Stimulated activated CD8-positive, alpha-beta memory T cell treated with anti-CD3 and anti-CD28 coated beads, Interleukin-4, amount 100 ng/mL, for 1 hour (primary cell): ENCODE measurements at places on chromosomes 6 and 20.
A peak's percentile ranks its signal among the peaks of the same experiment; 100 is the strongest.

DNA sequence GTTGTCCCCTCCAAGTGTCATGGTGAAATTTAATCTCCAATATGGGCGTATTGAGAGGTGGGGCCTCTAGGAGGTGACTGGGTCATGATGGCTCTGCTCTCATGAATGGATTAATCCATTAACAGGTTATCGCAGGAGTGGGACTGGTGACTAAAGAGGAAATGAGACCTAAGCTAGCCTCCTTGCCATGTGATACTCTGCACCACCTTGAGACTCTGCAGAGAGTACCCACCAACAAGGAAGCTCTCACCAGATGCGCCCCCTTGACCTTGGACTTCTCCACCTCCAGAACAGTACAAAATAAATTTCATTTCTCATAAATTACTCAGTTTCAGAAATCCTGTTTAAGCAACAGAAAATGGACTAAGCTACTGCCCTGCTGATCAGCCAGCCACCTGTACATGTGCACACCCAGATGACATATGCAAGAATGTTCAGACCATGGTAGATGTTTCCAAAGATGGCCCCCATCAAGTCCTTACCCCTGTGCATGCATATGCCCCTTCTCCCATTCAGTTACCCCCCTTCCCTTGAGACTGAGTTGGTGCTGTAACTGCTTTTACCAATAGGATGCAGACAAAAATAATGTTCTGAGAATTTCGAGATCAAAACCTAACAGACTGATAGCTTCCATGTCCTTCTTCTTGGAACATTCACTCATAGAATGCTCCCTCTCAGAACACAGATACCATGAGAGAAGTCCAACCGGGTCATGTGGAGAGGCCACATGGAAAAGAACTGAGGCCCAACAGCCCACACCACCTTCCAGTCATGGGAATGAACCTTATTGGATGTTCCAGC lies 28.4 kb downstream of the MAP3K5 start:
- no peak for DNase-seq

GRCh38 chr6:28335040-28335563 lies 846 bp downstream of the ZSCAN31 start:
- DNase-seq = no peak

DNA sequence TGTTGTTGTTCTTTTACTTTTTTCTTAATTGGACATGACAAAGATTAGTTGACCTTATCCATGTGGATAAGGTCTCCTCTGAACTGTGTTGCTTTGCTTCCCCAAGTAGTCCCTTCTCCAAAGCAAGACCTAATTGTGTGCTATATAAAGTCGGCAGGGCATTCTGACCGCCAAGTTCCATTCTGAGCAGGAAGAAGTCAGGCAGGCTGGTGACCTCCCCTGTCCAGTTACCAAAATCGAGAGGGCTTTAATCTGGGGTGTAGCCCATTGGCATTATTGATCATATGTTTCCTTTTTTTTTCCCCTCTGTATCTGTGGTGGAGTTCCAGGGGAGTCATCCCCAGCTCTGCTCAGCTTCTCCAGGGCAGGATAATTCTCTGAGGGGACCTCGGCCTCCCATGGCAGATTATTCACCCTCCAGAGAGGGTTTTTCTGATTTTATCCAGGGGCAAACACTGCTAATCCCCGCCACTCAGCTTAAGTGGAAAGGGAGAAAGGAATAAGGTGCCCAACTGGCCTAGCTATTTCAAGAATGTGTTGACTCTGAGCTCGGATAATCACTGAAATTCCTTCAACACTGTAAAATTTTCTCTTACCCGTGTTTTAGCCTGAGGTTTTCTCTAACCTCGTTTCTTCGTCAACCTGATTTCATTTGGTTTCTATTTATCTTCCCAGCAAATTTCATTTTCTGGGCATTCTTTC lies 71.8 kb upstream of the L3MBTL3 start:
- DNase-seq = no peak

DNA sequence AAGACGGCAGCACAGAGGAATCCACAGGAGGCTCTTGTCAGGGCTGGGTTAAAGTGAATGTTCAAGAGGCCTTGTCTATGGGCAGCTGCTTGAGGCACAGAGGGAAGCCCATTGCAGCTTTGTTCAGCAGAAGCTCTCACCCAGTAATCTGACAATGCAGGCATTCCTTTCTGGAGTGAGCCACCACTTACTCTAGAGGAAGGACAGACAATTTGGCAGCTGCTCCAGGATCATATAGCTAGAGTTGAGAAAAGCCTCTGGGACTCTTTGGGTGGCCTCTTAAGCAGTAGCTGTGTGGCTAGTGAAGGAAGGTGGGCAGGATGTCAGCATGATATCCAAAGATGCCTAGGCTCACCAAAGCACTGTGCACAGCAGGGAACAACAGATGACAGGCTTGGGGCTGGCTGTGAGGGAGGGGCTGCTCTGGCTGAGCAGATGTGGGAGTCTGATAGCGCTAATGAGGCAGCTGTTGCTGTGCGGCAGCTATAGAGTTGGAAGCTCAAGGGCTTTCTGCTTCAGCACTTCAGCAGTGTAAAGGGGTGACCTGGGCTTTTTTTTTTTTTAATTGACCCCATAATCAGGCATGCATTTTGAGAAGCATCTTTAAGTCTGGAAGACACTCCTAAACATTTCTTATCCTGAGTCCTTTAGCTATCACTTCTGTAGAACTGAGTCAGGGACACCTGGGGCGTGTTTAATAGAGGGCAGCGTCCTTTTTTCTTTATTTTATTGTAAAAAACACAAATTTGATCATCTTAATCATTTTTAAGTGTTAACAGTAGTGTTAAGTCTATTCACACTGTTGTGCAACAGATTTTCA lies 27.2 kb downstream of the CMTR1 start:
- no peak for DNase-seq

GRCh38 chr6:79810871-79811270 lies 136.5 kb downstream of the ELOVL4 start:
- no peak for DNase-seq

GRCh38 chr6:3418496-3419060 lies 38.3 kb downstream of the SLC22A23 start:
- DNase-seq = no peak

DNA sequence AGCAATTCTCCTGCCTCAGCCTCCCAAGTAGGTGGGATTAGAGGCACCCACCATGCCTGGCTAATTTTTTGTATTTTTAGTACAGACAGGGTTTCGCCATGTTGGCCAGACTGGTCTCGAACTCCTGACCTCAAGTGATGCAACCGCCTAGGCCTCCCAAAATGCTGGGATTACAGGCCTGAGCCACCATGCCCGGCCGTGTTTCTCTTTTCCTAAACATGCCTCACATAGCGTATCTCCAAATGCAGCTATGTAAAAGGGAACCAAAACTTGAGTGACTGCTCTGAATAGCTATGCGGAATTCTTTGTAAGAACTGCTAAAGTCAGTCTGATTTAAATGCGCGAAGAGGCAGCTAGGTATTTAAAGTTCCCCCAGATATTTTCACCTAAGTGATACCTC lies 20.5 kb downstream of the BPIFA2 start:
- DNase-seq = no peak

GRCh38 chr6:15751721-15752350 lies 89.0 kb upstream of the DTNBP1 start:
- no peak for DNase-seq

GRCh38 chr6:21102201-21102600 lies 491.4 kb upstream of the SOX4 start:
- no peak for DNase-seq

DNA sequence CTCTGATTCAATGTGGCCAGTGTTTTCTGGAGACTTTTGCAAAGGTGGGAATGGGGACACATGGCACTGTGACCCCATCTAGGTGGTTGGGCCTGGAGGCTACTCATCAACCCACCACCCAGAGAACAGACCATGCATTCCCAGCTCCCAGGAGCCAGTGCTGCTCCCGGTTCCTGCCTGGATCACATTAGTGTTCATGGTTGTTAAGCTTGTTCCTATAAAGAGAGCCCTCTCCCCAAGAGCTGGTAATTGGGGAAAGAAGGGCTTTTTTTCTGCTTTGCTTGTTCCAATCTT lies 102.0 kb downstream of the PHACTR3 start:
- DNase-seq = no peak

DNA sequence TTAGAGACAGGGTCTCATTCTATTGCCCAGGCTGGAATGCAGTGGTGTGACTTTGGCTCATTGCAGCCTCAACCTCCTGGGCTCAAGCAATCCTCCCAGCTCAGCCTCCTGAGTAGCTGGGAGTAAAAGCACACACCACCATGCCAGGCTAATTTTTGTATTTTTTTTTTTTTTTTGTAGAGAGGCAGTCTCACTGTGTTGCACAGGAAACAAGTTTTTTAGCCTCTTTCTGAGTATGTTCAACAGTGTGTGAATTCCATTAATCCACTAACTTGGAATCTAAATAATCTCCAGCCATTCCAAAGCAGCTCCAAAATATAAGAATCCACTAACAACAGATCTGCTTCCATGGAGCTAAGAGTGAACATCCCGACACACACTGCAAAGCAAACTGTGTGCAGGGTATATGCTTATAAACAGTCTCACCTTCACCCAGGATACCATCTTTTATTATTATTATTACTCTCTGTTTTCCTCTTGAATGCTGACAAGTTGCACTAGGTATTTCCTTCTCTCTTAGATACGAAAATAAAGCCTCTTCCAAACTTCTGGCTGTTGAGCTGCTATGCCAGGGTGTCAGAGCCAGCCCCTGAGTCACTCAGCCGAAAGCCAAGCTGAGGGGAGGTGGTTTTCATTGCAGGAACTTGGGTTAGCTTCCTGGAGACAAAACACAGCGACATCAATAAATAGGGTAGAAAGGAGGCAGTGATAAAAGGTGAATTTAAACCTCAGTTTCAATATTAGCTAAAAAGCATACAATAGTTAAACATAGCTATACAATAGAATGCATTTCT lies 264.9 kb downstream of the HIVEP2 start:
- peak; percentile 6 for DNase-seq

- DNase-seq = peak; percentile 28
These were observed 1.7 kb downstream of the AMD1 start for GRCh38 chr6:110876170-110876773.

GRCh38 chr6:125503181-125503580 lies 201.4 kb upstream of the HDDC2 start:
- DNase-seq = no peak

- no peak for DNase-seq
These were observed 167.3 kb downstream of the GRM4 start for GRCh38 chr6:33978412-33979150.

- no peak for DNase-seq
These were observed 374.9 kb upstream of the FLRT3 start for GRCh38 chr20:14712302-14712739.

DNA sequence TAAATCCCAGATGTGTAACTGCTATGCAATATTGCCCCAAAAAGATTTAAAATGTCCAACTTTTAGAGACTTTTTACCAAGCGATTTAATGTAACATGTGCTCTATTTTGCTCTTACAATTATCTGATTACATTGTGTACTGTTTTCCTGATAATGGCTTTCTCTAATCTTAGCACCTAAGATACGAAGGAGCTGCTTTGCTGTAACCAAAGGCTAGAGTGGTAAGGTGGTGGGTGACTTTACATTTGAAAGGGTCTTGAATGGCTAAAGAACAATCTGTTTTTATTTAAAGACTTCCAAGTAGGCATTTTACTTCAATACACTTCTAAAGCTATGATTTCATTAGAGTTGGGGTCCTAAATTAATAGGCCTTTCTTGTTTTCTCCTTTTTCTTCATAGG lies 1201.6 kb upstream of the MAP3K7 start:
- DNase-seq = no peak

- DNase-seq = no peak
These were observed 23.4 kb upstream of the SCGN start for GRCh38 chr6:25628471-25629197.

DNA sequence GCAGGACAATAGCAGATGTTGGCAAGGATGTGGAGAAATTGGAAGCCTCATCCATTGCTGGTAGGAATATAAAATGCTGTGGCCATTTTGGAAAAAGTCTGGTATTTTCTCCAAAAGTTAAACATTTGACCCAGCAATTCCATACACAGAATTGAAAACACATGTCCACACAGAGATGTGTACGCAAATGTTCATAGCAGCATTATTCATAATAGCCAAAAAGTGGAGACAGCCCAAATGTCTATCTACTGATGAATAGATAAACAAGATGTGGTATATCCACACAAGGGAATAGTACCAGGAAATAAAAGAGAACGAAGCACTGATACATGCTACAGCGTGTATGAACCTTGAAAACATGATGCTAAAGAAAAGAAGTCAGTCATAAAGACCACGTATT lies 40.5 kb downstream of the CFAP61 start:
- no peak for DNase-seq

DNA sequence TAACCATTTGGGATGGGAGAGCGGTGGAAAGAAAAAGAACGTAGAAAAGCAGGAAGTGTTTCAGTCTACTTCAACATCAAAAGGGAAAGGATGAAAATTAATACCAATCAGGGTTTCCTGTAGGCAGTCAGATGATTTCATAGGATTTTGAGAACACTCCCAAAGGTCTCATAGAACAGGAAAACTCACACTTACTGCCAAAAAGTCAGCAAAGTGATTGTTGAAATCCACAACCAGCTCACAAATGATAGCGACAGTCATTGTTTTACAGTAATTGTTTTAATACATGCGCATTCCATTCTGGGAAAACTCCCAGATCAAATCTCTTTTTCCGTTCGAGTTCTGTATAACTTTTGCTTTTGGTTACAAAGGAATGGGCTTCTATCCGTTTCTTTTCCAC lies 5.3 kb upstream of the CNKSR3 start:
- no peak for DNase-seq

DNA sequence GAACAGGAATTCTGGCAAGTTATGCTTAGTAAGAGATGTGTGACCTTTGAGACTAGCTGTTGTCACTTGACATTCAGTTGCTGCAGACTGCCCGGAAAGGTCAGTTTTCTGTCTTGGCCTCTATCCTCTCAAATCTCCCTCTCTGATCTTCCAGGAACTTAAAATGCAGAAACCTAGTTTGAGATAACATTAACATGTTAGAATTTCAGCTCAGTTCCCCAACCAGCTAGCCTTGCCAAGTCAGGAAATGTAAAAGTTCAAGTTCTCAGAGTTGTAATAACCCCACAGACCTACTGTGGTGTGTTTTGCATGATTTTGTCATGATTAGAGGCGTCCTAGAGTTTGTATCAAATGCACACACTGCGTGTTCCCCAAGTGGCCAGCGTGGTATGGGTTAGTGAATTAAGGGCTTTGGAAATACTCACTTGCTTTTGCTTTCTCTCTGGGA lies 46.6 kb downstream of the DUSP22 start:
- DNase-seq = no peak

GRCh38 chr20:504632-505075 lies 38.9 kb downstream of the CSNK2A1 start:
- DNase-seq = no peak

DNA sequence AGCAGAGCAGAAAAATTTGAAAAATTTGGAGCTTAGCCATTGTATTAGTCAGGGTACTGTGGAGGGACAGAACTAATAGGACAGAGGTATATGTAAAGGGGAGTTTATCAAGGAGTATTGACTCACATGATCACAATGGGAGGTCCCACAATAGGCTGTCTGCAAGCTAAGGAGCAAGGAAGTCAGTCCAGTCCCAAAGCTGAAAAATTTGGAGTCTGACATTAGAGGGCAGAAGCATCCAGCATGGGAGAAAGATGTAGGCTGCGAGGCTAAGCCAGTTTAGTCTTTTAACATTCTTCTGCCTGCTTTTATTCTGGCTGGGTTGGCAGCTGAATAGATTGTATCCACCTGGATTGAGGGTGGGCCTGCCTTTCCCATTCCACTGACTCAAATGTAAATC lies 82.0 kb downstream of the SMPDL3A start:
- DNase-seq = no peak

GRCh38 chr20:16761305-16761829 lies 13.2 kb downstream of the OTOR start:
- DNase-seq = peak; percentile 21
